ENCODE measurements at places on chromosomes 12 and 14. TPM values are rescaled to one million over a fixed set of nuclear protein-coding genes. Genes with fewer than 3 reads are reported as not detected.

- H3K36me3 ChIP-seq = no peaks in the 10 kb centered on the region
- H3K27ac ChIP-seq = no peak overlapping the region
- H3K4me1 ChIP-seq = no peaks in the 10 kb centered on the region
- H3K4me3 ChIP-seq = no peak overlapping the region
Measured at GRCh38 chr12:22173177-22173576, 127.2 kb downstream of the CMAS start.

GRCh38 chr12:47014474-47014873 is 64.9 kb upstream of the PCED1B start:
- H3K27me3 ChIP-seq = no peaks in the 10 kb centered on the region
- peaks cover 22% of the 10 kb centered on the region for H3K4me1 ChIP-seq
- no peaks in the 10 kb centered on the region for H3K36me3 ChIP-seq

DNA sequence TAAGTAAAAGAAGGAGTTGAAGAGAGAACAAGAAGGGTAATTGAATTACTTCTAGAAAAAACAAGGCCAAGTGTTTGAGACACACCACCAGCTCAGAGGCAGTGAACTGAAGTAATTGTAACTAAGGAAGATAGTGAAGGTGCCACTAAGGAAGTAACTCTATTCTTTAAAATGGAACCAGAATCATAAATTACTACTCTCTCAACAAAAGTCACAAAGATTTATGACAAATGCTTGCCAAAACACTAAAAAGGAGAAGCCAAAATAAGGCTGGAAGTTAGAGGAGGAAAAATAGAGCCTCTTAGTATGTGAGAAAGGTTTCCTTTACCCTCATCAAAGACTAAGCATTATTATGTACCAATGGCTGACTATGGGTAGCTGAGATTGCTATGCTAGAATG is 208.5 kb downstream of the MDGA2 start:
- no peaks in the 10 kb centered on the region for H3K4me1 ChIP-seq
- H3K4me3 ChIP-seq = no peak overlapping the region
- H3K36me3 ChIP-seq = no peaks in the 10 kb centered on the region
- DNase-seq = no peak
- H3K27ac ChIP-seq = no peak overlapping the region

GRCh38 chr12:109273354-109273753 is 35.7 kb downstream of the FOXN4 start:
- H3K36me3 ChIP-seq = no peaks in the 10 kb centered on the region
- no peaks in the 10 kb centered on the region for H3K4me1 ChIP-seq
- DNase-seq = no peak
- peaks cover 82% of the 10 kb centered on the region for H3K27me3 ChIP-seq
- no peak overlapping the region for H3K4me3 ChIP-seq

GRCh38 chr14:37587131-37587803 is 7.8 kb downstream of the FOXA1 start:
- peak overlapping the region; percentile 85 for H3K27ac ChIP-seq
- peak overlapping the region; percentile 66 for H3K4me3 ChIP-seq
- DNase-seq = no peak
- no peaks in the 10 kb centered on the region for H3K27me3 ChIP-seq

DNA sequence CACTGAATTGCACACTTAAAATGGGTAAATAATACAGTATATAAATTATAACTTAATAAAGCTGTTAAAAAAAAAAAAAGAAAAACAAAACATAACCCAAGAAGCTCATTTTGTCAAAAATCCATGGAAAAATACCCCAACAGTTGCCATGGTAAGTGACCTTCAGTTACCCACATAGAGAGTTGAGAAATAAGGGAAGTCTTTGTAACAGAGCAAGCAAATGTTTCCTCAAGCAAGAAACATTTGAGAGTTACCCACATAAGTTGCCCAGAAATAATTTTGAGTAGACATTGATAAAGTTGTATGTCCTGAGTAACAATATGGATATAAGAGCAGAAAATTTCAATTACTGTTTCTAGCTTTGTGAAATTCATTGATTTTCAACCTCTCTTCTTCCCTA is 227.4 kb downstream of the CCDC59 start:
- no peak for DNase-seq
- H3K36me3 ChIP-seq = no peaks in the 10 kb centered on the region
- H3K27me3 ChIP-seq = no peaks in the 10 kb centered on the region
- H3K27ac ChIP-seq = no peak overlapping the region

- H3K4me3 ChIP-seq = no peak overlapping the region
- no peaks in the 10 kb centered on the region for H3K27me3 ChIP-seq
- no peaks in the 10 kb centered on the region for H3K36me3 ChIP-seq
- DNase-seq = no peak
- H3K4me1 ChIP-seq = peaks cover 34% of the 10 kb centered on the region
Measured at GRCh38 chr14:54003064-54003463, 46.4 kb upstream of the BMP4 start.

GRCh38 chr12:51924551-51925319 is 17.4 kb downstream of the ACVRL1 start:
- peaks cover 13% of the 10 kb centered on the region for H3K27me3 ChIP-seq

- no peak overlapping the region for H3K27ac ChIP-seq
- H3K27me3 ChIP-seq = no peaks in the 10 kb centered on the region
- no peaks in the 10 kb centered on the region for H3K36me3 ChIP-seq
- H3K4me1 ChIP-seq = no peaks in the 10 kb centered on the region
Measured at GRCh38 chr14:38309522-38310277, 53.8 kb upstream of the CLEC14A start.

GRCh38 chr14:79596551-79596950 is 614.8 kb downstream of the DIO2 start:
- DNase-seq = no peak
- no peaks in the 10 kb centered on the region for H3K36me3 ChIP-seq
- H3K27ac ChIP-seq = no peak overlapping the region
- no peaks in the 10 kb centered on the region for H3K4me1 ChIP-seq
- no peak overlapping the region for H3K4me3 ChIP-seq

The PZP gene
- total RNA-seq = not detected

The MRPS35 gene
- total RNA-seq = 74.7 TPM

The TXNDC16 gene
- total RNA-seq = 4.0 TPM

The CLEC6A gene
- total RNA-seq = not detected

The GPHN gene
- total RNA-seq = 34.9 TPM

The DPPA3 gene
- not detected for total RNA-seq

The NTF3 gene
- not detected for total RNA-seq
